ENCODE measurements at places on chromosomes 13 and 19. TPM values are rescaled to one million over a fixed set of nuclear protein-coding genes. Genes with fewer than 3 reads are reported as not detected.

Gene PNMA8A
- total RNA-seq: not detected

Gene ZNF416
- total RNA-seq: 3.7 TPM

Gene RGL3
- total RNA-seq: 1.8 TPM

Gene TNNI3
- not detected for total RNA-seq

Gene IGSF23
- not detected for total RNA-seq

Gene ADGRE1
- total RNA-seq: not detected

Gene CASP14
- total RNA-seq: not detected

Gene TUBA3C
- total RNA-seq: not detected

Gene SLC6A16
- 0.22 TPM for total RNA-seq

Gene PIP5K1C
- total RNA-seq: 19.0 TPM

Gene PROZ
- total RNA-seq: 0.20 TPM

Gene ONECUT3
- total RNA-seq: not detected

Gene SLAIN1
- total RNA-seq: 3.3 TPM

Gene SOHLH2
- total RNA-seq: under 0.01 TPM

Gene AKAP11
- total RNA-seq: 11.6 TPM

Gene ZNF541
- total RNA-seq: 0.20 TPM

Gene NLRP5
- total RNA-seq: not detected

Gene SYNGR4
- total RNA-seq: not detected

Gene COG3
- total RNA-seq: 22.2 TPM

Gene ATXN8OS
- total RNA-seq: not detected

Gene SAMD1
- 18.3 TPM for total RNA-seq

Gene GZMM
- not detected for total RNA-seq

Gene AZU1
- total RNA-seq: not detected

All from lung microvascular endothelial cell (primary cell).